ENCODE measurements at places on chromosomes 3 and 15. TPM values are rescaled to one million over a fixed set of nuclear protein-coding genes. Genes with fewer than 3 reads are reported as not detected.

DNA sequence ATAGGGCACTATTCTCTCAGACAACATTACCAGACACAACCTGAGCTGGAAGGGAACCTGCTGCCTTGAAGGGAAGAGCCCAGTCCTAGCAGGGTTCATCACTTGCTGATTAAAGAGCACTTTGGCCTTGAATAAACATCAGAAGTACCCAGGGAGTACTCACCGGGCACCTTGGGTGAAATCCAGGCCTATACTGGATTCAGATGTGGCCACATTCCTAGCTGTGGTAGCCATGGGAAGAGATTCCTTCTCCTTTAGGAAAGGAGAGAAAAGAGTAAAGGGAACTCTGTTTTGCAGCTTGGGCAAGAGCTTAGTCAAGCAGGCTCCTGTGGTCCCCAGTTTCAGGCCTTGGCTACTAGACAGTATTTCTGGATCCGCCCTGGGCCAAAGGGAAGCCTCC, 195.0 kb downstream of the SPATA16 start:
- no peak for DNase-seq

DNA sequence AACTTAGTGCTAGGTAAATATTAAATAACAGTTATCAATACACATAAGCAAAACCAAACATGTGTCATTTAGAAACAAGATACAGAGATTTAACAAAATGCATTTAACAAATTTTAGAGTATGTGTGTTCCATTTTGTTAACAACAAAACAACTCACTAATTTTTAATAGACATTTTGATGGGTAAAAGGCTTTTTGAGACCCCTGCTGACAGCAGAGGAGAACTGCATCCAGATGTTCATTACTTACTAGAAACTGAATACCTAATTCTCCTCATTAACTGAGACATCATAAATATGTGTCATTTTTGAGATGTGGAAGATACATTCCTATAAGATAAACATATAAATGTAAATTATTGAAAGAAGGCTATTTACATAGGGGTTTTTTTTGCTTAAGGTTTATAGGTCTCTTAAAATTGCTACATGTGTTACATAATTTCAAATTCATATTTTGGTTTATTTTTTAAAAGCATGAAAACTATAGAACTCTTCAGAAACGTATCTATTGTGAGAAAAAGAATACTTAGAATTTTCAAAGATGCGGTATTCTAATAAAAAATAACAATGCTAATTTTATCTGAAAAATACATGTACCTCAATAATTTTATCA, 1009.8 kb downstream of the TUSC7 start:
- no peak for DNase-seq

DNA sequence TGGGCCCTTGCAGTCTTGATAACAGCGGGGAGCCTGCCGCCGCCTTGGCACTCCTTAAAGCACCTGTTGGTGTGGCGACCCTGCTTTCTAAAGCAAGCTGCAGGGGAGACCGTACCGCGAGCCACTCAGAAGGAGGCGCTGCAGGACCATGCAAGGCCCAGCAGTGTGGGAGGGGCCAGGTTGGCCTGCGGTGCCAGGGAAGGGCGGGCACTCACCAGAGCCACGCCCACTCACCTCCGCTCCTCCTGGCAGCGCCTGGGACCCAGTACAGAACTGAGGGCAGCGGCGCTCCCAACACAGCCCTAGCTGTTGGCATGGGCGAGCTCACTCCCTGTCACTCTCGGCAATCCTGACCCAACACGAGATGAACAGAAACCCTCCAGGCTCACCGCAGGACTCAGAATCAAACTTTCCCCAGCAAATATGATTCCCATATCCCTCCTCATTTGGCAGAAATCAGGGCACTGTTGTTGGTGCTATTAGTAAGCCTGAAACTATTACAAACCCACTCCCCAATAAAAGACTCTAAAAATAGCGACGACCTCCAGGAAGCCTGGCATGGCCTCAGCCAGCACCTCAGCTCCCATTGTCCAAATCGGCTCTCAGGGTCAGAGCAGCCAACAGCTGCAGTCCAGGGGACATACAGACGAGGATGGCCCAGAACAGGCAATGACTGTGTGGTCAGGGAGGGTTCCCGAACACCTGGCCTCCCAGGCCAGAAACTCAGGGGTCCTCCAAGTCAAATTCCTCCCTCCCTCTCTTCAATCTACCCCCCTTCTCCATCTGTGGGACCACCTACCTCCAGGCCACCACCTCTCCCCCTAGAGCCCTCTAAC, 77.2 kb downstream of the TBC1D2B start:
- peak; percentile 52 for DNase-seq

Gene LRTM1
- total RNA-seq, result not detected
